Suppressor macrophage (primary cell): ENCODE measurements at places on chromosomes 2 and 18.

GRCh38 chr2:54350426-54350825, 94.4 kb upstream of the TSPYL6 start:
- peak; percentile 12 for DNase-seq

DNA sequence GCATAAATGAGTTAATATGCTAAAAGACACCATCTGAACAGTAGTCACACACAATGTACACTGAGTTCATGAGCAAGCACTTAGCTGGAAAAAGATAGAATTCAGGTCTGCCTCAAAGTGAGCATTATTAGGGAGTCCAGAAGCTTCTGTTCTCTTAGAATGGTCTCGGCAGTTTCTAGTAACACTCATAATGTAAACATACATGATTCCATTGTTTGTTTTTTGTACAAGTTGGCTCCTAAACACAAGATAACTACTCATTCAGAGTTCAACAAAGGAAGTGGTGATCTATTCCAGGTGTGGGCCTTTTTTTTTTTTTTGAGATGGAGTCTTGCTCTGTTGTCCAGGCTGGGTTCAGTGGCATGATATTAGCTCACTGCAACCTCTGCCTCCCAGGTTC, 66.2 kb downstream of the ESCO1 start:
- no peak for DNase-seq

DNA sequence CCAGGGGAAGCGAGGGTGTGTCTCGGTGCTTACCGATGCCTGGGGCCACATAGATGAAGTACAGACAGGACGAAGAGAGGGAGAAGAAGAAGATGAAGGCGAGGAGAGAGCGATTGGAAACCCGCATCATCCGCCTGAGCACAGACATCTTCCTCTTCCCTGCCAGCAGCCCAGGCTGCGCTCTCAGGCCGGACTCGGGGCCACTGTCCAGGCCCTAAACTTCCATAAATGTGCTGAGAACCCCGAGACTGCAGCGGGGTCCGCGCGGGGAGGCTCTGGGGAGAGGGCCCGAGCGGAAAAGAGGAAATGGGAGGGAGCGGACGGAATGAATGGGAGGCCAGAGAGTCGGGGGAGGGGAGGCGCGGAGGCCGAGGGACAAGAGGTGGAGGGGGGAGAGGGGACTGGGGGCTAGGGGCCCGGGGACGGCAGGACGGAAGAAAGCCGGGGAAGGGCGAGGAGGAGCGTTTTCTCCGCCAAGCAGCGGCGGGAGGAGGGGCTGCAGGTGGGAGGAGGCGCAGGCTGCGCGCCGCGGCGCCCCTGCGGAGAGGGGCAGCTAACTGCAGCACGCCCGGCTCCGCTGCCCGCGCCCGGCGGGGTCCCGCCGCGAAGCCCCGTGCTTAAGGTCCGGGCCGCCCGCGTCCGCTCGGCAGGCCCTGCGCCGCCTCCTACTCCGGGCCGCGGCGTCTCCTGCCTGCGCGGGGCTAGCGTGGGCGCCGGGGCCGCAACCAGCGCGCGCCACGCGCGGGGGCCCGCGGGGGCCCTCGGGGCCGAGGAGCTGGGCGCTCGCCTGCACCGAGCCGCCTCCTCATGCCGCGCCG, at the start of gene B4GALT6:
Gene B4GALT6 (minus strand): TSS at position 303 of the 818 bp plus-strand sequence. CDS start 155 bp downstream, at position 148.
- peak; percentile 53 for DNase-seq

- no peak for DNase-seq
Observed at GRCh38 chr2:11540996-11541692, 7.3 kb downstream of the GREB1 start.

DNA sequence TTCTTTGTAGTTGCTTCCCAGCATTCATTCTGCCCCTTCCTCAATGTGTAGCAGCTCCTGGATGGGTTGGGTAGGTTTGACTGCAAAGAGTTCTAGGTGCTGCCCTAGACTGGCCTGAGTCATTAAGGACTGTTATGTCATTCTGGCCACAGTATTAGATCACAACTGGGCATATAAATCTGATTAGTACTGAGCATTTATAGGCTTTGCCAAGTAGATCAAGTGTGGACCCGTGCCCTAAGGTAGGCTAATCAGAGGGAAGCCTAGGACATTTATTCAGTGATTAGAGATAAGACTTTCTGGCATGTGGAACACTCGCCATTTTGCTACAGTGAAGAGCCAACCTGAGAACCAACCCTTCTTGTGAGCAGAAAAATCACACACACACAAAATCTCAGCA, 2.7 kb downstream of the KATNAL2 start:
- no peak for DNase-seq

- no peak for DNase-seq
Observed at GRCh38 chr18:13461469-13461868, 242.9 kb downstream of the LDLRAD4 start.

DNA sequence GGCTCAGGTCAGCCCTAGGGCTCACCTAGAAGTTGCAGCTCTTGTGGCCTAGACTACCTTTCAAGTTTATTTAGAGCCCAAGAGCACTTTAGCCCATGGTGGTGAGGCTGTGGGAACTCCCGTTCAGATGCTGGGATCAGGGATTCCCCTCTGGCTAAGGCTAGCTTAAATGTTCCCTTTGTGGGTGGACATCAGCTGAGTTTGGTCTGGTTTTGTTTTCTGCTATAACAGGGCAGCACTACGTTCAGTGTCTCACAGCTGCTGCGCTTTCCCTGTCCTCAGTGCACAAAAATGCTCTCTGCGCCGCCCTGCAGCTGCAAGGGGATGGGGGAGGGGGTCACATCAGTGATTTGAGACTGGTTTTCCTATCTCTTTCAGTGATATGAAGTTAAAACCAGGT, 170.5 kb upstream of the KCNJ3 start:
- no peak for DNase-seq

DNA sequence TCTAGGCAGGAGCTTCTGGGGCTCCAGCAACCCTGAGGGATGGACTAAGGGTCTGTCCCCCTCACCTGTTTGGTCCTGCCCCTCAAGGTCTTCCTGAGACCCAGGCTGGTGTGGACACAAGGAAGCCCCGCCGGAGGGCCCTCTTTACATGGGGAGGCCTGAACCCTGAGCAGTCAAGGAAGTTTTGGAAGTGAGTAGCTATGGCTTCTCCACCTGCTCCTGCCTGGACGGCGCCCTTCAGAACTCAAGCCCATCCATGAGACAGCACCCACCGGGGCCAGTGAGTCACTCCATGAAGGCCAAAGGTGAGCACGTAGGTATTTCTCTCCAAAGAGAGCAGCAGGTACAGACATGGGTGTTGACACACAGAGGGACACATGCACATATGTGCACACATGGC, 98.2 kb upstream of the CTDP1 start:
- no peak for DNase-seq

GRCh38 chr2:31957354-31958139, 53.3 kb downstream of the MEMO1 start:
- no peak for DNase-seq

GRCh38 chr2:173210270-173211196, 134.9 kb downstream of the MAP3K20 start:
- peak; percentile 84 for DNase-seq

GRCh38 chr2:30439296-30439695, 7.8 kb upstream of the LCLAT1 start:
- DNase-seq: peak; percentile 57

GRCh38 chr2:145464866-145465265, 944.9 kb upstream of the ZEB2 start:
- DNase-seq: no peak

- DNase-seq: peak; percentile 20
Observed at GRCh38 chr2:111975053-111975552, 76.7 kb downstream of the MERTK start.
